ENCODE measurements at places on chromosomes 3 and 15. TPM values are rescaled to one million over a fixed set of nuclear protein-coding genes. Genes with fewer than 3 reads are reported as not detected.

PEAK1 gene
- polyA plus RNA-seq = 65.8 TPM

DNA sequence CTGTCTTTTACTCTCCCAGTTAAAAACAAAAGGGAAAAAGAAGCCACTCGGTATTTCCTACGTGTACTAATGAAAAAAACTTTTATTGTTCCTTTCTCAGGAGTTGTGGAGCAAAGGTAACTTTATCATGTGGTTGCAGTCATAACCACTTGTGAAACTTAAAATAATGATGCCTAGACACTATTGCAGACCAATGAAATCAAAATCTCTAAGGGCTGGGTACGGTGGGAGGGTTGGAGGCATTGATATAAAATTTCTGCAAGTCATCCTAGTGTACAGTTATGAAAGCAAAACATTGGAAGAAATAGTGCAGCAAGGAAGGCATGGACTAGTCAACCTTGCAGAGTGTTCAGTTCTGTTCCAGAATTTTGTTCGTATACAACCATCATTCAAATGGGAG is 808.8 kb downstream of the TUSC7 start:
- DNase-seq = no peak

DNA sequence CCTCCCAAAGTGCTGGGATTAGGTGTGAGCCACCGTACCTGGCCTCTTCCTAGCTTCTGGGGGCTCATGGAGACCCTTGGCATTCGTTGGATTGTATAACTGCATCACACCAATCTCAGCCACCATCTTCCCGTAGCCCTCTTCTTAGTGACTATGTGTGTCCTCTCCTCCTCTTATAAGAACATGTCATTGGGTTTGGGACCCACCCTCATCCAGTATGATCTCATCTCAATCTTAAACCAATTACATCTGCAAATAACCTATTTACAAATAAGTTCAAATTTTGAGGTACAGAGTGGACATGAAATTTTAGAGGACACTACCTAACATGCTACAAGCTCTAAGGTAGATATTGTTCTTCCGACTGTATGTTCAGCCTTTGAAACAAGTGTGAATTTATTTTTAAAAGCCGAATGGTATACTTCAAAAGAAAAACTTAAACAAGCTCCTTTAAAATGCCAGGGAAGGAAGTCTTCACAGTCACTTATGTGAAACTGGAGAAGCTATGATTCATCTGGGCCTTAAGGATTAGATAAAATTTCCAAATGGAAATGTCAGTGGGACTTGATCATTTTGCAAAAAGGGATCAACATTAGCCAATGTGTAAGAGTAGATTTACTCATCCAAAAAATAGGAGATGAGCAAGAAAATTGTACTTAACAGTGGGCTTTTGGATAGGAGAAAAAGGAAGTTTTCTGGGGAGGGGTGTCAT is 225.7 kb downstream of the MEX3B start:
- no peak for DNase-seq

ACY1 gene
- 43.1 TPM for polyA plus RNA-seq

DNA sequence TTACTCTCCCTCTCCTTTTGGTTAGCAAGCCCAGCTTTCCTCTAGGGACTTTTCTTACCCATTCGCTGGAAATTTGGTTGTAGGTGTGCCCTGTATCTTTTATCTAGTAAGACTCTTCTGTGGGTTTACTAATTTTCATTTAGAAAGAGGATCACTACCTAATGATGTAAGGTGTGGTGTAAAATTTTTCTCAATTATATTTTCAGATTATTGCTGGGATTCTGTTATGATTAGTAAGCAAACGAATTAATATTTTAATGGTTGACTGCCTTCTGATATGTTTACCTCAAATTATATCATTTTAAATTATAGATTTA is 28.5 kb downstream of the PLCL2 start:
- DNase-seq = no peak

Measured in right lung (tissue), 10 donors.